Stimulated activated CD8-positive, alpha-beta memory T cell treated with anti-CD3 and anti-CD28 coated beads, Interleukin-4, amount 100 ng/mL, for 4 hours (primary cell): ENCODE measurements at places on chromosomes 5 and 9.

DNA sequence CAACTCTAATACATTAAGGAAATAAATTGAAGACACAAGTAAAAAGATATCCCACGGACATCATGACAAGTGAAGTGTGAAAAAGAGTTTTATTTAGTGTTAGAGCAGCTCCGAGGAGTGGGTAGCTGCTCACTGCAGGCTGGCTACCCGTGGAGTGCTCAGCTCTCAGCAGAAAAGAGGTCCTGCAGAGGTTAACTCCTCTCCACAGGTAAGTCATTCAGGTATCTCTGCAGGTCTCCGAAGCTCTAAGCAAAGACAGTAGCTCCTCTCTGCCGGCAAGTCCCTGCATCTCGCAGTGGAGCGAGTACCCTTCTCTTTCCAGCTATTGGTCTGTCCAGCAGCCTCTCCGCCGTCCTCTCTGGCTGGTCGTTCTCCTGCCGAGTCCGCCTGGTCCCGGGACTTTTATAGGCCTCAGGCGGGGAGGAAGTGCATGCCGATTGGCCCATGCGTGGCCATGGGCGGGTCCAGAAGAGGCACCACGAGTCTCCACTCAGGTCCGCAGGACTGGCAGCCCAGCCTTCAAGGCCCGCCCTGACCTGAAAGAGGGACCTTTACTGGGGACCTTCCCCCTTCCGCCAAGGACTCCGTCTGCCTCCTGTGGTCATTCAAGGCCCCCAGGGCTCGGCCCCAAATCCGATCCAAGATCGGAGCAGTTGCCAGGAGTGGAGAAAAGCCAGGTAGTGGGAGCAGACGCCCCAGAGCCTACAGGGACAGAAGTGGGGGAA lies 29.9 kb downstream of the BTNL9 start:
- DNase-seq = no peak

DNA sequence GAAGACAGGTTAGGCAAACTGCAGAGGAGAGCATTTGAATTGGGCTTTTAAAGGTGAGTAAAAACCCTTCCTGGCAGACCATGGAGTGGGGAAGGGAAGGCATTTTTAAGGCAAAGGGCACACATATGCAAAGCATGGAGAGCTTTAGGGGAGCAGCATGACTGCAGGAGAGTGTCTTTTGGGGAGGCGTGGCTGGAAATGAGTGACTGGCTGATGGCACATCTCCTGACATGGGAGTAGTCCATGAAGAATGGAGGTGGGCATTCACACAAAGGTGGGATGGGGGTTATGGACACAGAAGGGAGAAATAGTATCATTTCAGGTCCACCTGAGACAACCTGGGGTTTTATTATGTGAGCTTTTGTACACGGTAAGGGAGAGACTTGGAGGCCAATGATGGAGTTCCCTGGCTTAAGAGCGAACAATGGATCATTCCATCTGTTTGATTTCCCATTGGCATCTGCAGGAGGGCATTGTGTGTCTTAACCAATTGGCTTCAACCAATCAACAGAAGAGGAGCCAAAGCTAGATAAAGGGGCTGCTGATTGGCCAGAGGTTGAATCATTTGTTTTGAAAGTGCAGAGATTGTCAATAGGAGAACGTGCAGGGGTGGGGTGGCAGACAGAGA lies 2.1 kb downstream of the NSG2 start:
- no peak for DNase-seq

- DNase-seq = no peak
Measured at GRCh38 chr5:122195802-122196394, 66.6 kb downstream of the ZNF474 start.

DNA sequence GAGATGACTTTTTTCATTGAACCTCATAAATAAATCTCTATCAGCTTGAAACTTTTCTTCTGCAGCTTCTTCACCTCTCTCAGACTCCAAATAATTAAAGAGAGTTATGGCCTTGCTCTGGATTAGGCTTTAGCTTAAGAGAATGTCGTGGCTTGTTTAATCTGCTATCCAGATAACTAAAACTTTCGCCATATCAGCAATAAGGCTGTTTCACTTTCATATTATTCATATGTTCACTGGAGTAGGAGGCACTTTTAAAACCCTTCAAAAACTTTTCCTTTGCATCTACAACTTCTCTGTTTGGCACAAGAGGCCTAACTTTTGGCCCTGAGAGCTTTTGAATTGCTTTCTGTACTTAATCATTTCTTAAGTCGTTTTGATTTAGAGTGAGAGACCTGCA lies 386.9 kb upstream of the FAM174A start:
- DNase-seq = no peak

- no peak for DNase-seq
Measured at GRCh38 chr9:6781476-6781875, 23.7 kb downstream of the KDM4C start.

GRCh38 chr9:87294126-87294525 lies 203.5 kb upstream of the DAPK1 start:
- DNase-seq = no peak

DNA sequence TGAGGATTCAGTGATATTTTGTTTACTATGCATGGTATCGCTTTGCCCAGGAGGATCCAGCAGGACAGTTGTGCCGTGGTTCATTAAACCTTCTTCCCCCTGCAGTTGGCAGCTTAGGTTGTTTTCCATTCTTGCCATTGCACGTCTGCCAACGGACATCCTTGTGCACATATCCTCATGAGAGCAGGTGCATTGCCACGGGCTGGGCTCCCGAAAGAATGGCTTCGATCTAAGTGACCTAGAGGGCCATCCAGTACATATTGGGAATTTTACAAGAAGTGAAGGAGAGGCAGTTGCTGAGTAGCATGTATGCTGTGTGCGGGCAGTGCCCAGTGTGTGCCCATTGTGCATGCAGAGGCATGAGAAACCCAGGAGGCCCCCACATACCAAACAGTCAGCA lies 22.1 kb downstream of the HRH2 start:
- DNase-seq = no peak

DNA sequence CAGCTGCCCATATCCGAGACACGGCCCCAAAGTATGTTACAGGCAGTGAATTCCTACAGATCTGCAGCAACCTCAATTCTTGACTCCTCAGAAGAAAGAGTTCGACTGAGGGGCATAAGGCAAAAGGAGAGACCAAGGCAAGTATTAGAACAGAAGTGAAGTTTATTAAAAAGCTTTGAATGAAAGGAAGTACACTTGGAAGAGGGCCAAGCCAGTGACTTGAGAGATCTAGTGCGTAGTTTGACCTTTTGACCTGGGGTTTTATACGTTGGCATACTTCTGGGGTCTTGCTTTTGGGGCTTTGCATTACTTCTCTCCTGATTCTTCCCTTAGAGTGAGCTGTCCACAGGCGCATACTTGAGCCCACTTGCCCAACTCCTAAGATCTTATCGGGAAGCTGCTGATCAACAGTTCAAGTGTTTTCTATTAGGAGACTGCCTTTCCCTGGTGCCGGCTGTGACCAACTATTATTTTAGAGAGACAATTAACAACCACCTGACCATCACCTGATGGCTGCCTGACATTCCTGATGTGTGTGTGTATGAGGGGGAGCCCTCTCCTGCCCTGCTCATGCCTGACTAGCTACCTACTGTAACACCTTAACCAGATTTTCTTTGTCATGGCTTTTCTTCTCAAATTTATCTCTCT lies 1.5 kb upstream of the DEPDC1B start:
- no peak for DNase-seq

DNA sequence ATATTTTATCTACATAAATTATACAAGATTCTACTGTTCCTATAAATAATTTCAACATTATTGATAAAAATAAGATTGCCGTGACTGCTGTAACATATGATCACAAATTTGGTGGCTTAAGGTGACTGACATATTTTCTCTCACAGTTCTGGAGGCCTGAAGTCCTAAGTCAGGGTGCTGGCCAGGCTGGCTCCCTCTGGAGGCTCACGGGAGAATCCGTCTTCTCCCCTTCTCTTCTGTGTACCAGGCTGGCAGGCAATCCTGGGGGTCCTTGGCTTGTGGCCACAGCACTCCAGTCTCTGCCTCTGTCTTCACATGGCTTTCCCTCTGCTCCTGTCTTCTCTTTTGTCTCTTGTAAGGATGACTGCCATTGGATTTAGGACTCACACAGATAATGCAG lies 31.7 kb upstream of the IRX2 start:
- no peak for DNase-seq

DNA sequence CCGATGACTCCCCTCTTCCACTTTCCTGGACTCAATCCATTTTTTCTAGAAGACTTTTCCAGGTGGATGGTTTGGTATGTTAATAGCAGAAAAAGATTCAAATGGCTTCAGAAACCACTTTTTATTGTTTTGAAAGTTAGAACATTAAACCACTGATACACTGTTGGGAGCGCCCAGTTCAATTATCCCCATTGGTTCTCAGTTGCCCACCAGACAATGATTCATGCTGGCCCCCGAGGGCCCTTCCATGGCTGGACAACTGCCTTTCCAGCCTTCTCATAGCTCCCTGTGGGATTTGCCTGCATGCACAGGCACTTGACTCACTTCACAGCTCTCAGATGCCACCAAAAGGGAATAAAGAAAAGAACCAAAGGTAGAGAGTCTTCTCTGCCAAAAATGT lies 21.3 kb upstream of the ANKRD34B start:
- no peak for DNase-seq

GRCh38 chr5:123671042-123671441 lies 159.1 kb downstream of the CSNK1G3 start:
- no peak for DNase-seq

GRCh38 chr9:2127486-2127885 lies 112.3 kb downstream of the SMARCA2 start:
- DNase-seq = no peak

DNA sequence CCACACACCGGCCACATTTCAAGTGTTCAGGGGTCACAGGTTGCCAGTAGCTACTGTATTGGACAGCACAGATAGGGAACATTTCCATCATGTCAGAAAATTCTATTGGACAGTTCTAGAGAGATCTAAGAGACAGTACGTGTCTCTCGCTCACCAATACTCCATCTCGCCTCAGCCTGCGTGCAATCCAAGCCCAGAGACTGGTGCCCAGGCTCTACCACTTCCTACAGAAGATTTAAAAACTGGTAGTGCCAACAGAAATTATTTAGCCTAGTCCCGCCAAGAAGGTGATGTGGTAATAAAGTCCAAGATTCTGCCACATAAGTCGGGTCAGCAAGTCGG lies 390 bp upstream of the SNX2 start:
- no peak for DNase-seq

- DNase-seq = no peak
Measured at GRCh38 chr5:42242210-42242609, 181.0 kb upstream of the GHR start.

- no peak for DNase-seq
Measured at GRCh38 chr5:123855609-123856008, 343.6 kb downstream of the CSNK1G3 start.

- DNase-seq = no peak
Measured at GRCh38 chr5:14958188-14958587, 86.6 kb upstream of the ANKH start.

DNA sequence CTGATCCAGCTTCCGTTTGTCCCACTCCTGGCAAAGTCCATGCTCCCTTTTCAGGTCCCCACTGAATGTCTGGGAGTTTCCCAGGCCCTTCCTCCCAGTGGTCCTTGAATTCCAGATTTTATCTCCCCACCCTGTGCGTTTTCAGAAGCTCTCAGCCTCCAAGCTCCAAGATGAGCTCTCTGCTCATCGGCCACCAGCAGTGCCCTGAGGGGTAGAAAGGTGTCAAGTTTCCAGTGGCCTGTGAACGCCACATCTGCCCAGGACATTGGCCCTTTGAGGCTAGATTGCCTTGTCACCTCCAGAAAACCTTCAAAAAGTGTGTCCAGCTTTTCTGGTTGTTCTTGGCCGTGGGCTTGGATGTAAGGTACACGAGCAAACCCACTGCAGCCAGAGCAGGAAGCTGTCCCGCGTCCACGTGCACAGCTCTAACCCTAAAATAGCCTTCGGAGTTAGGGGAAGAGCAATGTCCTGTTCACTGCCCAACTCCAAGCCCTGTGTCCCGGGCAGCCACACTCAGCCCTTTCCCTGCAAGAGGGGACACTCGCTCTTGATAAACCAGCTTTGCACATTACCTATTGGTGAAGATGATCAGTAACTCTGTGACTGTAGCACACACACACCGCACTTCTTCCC lies 10.9 kb upstream of the LRRC14B start:
- no peak for DNase-seq

- DNase-seq = no peak
Measured at GRCh38 chr9:115393976-115394775, 276.2 kb upstream of the TNC start.

DNA sequence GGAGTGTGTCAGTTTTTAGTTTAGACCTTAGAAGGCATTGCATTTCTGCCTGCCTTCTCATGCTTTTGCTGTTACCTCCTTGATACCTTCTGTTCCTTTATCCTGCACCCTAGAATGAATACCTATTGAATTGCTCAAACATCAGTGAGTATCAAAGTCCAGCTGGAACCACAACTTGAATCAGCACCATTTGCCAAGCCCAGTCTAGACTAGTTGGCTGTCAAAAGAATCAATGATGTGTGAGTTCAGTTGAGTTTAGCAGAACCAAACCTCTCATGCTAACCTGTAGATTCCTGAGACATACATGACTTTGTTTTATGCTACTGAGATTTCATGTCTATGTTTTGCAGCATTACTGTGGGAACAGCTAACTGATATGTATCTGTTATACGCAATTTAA lies 116.6 kb downstream of the FAM170A start:
- no peak for DNase-seq

- DNase-seq = no peak
Measured at GRCh38 chr9:91939978-91940377, 10.1 kb downstream of the ROR2 start.

GRCh38 chr5:168474319-168474718 lies 12.0 kb upstream of the RARS1 start:
- no peak for DNase-seq

GRCh38 chr9:136849960-136850865 lies 1.0 kb downstream of the PHPT1 start:
- DNase-seq = no peak

- no peak for DNase-seq
Measured at GRCh38 chr5:27316271-27316650, 277.9 kb upstream of the CDH9 start.

DNA sequence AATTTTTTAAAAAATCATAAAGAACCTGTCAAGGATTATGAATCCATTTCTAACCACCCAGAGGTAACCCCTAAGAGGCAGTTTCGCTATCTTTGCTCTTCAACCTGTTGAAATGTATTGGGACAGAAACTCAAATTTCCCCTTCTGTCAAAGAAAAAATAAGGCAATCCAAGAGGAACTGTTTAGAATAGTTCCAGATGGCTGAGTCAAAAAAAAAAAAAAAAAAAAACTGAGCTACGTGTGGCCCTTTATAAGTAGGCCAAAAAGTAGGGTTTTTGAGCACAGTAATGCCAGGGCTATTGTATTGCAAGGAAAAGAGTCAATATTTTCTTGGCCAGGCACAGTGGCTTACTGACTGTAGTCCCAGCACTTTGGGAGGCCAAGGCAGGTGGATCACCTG lies 94.9 kb downstream of the RAD23B start:
- DNase-seq = no peak

- DNase-seq = no peak
Measured at GRCh38 chr5:95801961-95802360, 20.6 kb downstream of the GLRX start.

GRCh38 chr9:134509281-134509680 lies 132.3 kb upstream of the COL5A1 start:
- DNase-seq = no peak
